ENCODE measurements at places on chromosomes 4 and X. TPM values are rescaled to one million over a fixed set of nuclear protein-coding genes. Genes with fewer than 3 reads are reported as not detected.
A peak's percentile ranks its signal among the peaks of the same experiment; 100 is the strongest.

GRCh38 chr4:36374836-36375511, 93.6 kb downstream of the DTHD1 start:
- no peak for DNase-seq

GRCh38 chr4:106869551-106869950, 166.6 kb downstream of the DKK2 start:
- no peak for DNase-seq

GRCh38 chrX:31260351-31260750, 188.5 kb upstream of the FTHL17 start:
- no peak for DNase-seq

- peak; percentile 69 for DNase-seq
Observed at GRCh38 chrX:49079489-49080428, at the start of gene WDR45. TSS of gene WDR45 (minus strand) at chrX:49079887. CDS start at chrX:49078095, 1,792 bp downstream.

- peak; percentile 34 for DNase-seq
Observed at GRCh38 chr4:140952717-140953116, 180.6 kb downstream of the RNF150 start.

DNA sequence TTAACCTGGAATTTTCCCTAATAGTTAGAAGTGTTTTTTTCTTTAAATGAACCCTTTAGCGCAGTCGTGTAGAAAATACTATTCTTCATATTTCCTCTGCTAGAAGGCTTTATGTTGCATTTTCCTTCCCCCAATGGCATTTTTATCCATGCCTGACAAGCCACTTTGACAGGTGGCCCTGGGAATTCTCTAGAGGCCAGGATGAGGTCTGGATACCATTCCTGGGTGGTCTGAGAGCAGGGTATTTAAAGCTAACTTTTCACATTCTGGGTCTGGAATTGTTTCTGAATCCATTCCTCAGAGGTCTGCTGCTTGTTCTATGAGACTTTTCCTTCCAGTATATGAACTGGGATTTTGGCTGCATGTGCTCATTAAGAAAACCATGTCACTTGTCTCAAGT, 31.2 kb upstream of the PDGFRA start:
- DNase-seq, result peak; percentile 11

GRCh38 chr4:21664355-21664754, 284.2 kb downstream of the KCNIP4 start:
- no peak for DNase-seq

GRCh38 chr4:54032558-54033135, 31.8 kb downstream of the CHIC2 start:
- no peak for DNase-seq

GRCh38 chr4:23921447-23921845, 31.6 kb upstream of the PPARGC1A start:
- no peak for DNase-seq

DNA sequence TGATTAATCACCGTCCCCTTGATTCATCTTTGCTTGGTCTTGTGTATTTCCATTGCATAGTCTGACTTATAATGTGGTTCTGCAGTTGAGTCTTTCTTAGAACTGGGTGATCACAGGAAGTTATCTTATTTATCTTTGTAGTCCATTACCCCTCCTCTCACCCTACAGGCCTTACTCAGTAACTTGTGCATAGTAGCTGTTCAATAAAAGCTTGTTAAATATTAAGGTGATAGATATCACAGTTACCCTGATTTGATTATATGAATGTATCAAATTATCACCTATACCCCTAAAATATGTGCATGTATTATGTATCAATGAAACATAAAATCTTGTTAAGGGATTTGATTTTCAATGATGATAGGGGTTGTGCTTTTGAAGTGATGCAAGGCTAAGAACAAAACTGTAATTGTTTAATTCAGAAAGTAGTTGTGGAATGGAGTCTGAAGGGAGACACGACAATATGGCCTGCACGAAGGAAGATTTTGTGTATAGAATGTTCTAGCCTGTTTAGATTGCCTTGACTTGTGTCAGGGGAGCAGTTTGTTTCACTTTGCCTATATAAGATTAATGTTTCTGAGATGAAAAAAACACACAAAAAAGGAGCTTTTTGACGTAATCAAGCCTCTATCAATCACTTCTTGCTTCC, 132.4 kb upstream of the LIMCH1 start:
- no peak for DNase-seq

DNA sequence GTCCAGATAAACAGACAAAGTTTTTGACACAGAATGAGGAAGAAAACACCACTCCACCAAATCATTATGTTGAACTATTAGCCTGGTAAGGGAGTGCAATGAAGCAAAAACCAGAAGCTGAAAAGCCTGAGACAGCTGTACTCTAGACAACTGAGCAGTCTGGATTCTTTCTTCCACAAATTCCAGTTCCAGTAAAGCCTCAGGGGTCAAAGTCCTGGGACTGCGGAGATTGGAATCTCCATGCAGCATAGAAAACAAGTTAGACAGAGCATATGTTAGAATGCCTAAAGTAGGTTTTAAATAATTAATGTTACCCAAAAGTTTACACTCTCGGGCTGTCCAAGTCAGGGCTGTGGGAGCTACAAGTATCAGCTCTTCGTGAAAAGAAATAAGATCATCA, 263.2 kb downstream of the TECRL start:
- DNase-seq, result no peak

GRCh38 chr4:109156356-109156755, 146.1 kb downstream of the COL25A1 start:
- no peak for DNase-seq

GRCh38 chr4:53487766-53488165, 103.5 kb downstream of the LNX1 start:
- DNase-seq, result no peak

GRCh38 chr4:176902710-176903323, 110.1 kb upstream of the VEGFC start:
- peak; percentile 62 for DNase-seq

DNA sequence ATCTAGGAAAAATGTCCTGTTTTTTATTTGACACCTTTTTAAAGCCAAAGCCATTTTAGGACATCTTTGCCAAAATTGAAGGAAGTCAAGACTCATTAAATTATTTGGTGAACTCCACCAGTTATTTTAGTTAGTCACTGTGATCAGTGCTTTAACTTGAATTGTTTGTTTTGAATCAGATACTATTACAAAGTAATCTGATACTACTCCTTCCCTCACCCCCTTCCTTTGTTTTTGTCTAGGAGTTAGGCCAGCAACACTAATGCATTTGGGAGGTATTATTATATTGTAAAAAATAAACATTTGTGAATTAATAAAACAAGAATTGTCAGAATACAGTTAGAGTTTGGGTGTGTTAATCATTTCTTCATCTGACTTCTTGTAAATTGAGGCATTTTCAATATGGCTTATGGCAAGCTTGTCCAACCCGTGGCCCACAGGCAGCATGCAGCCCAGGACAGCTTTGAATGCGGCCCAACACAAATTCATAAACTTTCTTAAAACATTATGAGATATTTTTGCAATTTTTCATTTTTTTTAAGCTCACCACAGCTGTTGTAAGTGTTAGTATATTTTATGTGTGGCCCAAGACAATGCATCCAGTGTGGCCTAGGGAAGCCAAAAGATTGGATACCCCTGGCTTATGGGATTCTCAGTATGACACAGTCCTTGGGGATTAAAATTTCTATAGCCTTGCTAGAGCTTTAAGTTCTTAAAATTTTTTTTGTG, 182.2 kb downstream of the BMPR1B start:
- peak; percentile 26 for DNase-seq

- DNase-seq, result no peak
Observed at GRCh38 chrX:136159611-136160025, 12.3 kb downstream of the FHL1 start.

GYPB gene
- not detected for total RNA-seq

CCNA2 gene
- total RNA-seq, result 63.9 TPM

FAM53A gene
- total RNA-seq, result 1.6 TPM

CACNA1F gene
- total RNA-seq, result not detected

OPHN1 gene
- total RNA-seq, result 9.4 TPM

TACR3 gene
- total RNA-seq, result 0.09 TPM

SLC49A3 gene
- 11.6 TPM for total RNA-seq

Data from fibroblast of the aortic adventitia (primary cell).